ENCODE measurements at places on chromosomes 5 and 9.

DNA sequence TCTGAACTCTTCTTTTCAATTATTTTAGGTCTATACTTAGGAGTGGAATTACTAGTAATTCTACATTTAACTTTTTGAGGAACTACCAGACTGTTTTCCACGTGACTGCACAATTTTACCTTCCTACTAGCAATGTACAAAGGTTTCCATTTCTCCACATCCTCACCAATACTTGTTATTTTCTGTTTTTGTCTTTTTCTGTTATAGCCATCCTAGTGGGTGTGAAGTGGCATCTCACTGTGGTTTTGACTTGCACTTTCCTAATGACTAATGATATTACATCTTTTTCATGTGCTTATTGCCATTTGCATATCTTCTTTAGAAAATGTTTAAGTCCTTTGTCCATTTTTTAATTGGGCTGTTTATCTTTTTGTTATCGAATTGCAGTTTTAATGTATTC is 136.9 kb upstream of the EGFLAM start:
- no peak for DNase-seq

- no peak for DNase-seq
Observed at GRCh38 chr9:26247861-26248260, 569.6 kb upstream of the TUSC1 start.

- DNase-seq = no peak
Observed at GRCh38 chr9:127423476-127423933, 677 bp upstream of the ZNF79 start.

GRCh38 chr5:159768243-159768642 is 148.0 kb upstream of the ADRA1B start:
- no peak for DNase-seq

DNA sequence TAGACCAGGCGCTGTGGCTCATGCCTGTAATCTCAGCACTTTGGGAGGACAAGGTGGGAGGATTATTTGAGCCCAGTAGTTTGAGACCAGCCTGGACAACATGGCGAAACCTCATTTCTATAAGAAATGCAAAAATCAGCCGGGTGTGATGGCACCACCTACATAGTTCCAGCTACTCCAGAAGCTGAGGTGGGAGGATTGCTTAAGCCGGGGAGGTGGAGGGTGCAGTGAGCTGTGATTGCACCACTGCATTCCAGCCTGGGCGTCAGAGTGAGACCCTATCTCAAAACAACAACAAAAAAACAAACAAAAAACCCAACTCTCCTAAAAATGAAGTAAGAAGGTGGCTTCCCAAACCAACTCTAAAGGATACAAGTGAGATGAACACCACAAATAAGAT is 23.0 kb downstream of the IARS1 start:
- no peak for DNase-seq

GRCh38 chr5:135242866-135243555 is 156.0 kb downstream of the MACROH2A1 start:
- no peak for DNase-seq

DNA sequence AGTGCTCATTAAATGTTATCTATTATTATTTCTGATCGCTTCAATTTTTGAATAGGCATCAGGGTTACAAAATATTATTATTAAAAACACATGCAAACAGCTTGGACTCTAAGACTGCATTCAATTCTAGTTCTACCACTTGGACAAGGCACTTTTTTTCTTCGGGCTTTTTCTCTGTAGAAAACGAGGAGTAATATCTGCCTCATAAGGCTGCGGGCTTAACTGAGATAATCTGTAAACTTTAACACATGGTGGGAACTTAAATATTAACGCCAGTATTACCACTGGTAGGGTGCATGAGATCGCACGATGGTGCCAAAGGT is 511 bp upstream of the SPDL1 start:
- no peak for DNase-seq

GRCh38 chr9:89225587-89225986 is 47.0 kb upstream of the SHC3 start:
- DNase-seq = no peak

DNA sequence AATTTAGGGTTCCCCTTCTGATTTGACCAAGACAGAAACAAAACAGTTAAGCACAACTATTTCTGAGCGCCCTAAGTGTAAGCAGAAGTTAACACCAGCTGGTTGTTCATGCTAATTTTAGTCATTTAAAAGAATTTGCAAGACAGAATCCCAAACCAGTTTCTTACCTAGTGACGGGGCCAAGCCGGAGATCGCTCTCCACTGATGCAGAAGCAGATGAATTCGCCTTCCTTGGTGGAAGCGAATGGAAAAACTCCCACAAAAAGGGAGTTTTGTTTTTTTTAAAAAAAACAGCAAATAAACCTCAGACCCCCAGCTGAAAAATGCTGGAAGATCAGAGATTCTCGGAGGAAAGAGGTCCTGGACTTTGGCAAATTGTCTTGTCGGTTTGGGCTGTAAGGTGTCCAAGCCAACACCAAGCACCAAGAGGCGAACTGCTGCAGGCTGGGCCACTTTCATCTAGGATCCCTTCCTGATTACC is 47.4 kb upstream of the GLDC start:
- no peak for DNase-seq

- DNase-seq = no peak
Observed at GRCh38 chr9:28287455-28287854, 714.2 kb upstream of the C9orf72 start.

GRCh38 chr9:113720495-113720894 is 155.6 kb upstream of the ZNF618 start:
- no peak for DNase-seq

DNA sequence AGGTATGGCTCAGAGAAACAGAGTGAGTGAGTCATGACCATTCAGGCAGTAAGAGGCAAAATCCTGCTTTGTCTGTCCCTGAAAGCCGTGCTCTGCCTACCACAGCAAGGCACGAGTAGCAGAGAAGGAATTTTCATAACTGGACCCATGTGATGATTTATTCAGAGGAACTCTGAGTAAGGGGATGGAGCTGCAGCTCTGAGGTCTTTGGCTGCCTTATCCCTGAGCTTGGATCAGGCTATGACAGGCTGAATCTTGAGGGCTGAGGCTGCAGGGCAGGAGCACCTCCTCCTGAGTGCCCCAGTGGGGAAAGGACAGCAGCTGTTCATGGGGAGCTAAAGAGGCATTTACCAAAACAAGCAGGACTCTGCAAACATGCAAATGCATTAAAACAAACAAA is 183.4 kb downstream of the PAPPA start:
- peak; percentile 89 for DNase-seq

DNA sequence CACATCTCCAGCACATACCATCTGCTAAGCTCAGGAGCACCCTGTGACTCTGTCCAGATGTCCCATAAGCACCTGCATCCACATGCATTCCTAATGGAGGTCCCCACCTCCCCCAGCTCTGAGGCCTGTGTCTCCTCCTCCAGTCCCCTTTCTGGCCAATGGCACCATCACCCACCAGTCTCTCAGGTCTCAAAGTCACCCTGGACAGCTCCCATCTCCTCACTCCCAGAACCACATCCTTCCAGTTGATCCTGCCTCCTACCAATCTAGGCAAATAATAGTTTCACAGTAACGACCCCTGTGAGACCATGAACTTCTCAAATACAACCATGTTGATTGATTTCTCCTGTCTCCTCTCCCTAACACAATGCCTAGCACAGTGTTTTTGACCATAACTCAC is 40.1 kb downstream of the GGTA1 start:
- no peak for DNase-seq

DNA sequence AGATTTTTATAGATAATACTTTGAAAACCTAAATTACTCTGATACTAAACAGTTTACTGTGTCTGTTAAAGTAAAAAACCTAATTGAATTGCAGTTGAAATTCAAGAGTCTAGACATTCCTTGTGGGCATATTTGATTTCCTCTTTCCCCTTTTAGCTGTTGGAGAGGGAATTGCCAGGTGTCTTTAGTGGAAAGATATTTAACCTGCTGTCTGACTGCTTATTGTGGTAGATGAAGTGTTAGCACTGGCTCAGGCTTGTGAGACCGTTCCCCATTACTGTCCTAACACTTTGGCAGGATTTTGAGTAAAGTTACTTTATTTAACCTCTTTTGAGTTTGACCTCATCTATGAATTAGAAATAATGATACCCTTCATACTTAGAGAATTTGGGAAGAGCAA is 16.4 kb downstream of the MAP3K1 start:
- no peak for DNase-seq

GRCh38 chr5:151578326-151579025 is 12.7 kb downstream of the FAT2 start:
- no peak for DNase-seq

- DNase-seq = no peak
Observed at GRCh38 chr9:2154731-2155130, 139.6 kb downstream of the SMARCA2 start.

DNA sequence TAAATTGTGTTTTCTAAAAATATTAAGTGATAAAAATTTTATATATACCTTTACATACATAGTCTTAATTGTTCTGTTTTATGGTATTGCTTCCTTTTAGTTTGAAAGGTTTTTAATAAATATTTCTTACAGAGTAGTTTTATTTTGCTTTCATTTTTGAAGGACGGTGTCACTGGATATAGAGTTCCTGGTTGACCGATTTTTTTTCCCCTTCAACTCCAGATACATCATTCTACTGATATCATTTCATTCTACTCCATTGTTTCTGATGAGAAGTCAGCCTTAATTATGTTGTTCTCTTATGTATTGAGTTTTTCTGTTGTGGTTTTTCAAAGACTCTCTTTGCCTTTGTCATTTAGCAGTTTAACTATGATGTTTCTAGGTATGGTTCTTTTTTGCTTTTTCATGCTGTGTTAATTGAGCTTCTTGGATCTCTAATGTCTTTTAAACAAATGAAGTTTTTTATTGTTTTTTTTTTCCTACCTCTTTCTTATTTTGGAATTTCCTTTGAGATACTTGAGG is 30.4 kb downstream of the MTREX start:
- no peak for DNase-seq

GRCh38 chr5:65927503-65928321 is 1.3 kb downstream of the ERBIN start:
- peak; percentile 32 for DNase-seq

DNA sequence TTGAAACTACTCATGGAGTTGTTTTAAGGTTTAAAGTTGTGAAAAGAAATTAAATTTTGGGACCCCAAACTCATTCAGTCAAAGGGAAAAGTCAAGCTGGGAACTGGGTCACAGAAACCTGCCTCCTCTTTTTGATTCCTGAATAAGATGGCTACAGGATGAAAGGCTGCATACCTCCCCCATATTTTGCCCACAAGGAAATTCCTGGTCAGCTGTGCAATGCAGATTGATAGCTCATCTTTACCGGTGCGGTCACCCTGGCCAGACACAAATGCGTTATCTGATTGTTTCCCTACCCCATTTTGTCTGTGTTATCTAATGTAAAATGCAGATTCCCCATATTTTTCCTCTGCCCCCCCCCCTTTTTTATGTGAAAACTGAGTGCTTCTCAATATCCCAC is 1.3 kb downstream of the HAVCR2 start:
- peak; percentile 42 for DNase-seq

DNA sequence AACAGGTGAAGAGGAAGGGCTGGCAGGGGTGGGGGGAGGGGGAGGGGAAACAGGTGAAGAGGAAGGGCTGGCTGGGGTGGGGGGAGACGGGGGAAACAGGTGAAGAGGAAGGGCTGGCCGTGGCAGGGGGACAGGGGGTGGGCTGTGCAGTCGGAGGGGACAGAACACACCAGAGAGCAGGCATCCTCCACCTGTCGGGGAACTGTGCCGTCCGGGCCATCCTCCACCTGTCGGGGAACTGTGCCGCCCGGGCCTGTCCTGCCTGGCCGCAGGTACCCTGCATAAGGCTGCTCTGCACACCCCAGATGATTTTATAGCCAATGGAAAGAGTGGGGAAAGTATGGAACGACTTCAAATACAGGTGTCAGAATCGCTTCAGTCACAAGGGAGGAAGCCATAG is 32.5 kb upstream of the PPP1R26 start:
- no peak for DNase-seq

DNA sequence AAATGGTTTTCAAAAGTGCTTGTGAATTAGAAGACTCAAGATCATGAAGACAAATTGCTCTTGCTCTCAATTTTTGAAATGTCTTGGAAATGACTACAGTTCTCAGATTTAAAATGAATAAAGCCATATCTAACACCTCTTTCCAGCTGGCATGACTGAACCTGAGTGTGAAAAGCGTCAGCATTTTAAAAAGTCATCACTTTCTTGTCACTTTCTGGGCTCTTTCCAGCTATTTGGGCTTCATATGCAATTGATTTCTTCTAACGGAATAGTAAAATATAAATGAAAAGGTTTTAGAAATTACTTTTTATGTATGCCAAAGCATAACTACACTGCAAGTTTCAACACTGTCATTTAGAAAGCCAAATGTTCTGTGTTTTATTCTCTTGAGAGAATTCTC is 2.3 kb downstream of the GPR21 start:
- no peak for DNase-seq

DNA sequence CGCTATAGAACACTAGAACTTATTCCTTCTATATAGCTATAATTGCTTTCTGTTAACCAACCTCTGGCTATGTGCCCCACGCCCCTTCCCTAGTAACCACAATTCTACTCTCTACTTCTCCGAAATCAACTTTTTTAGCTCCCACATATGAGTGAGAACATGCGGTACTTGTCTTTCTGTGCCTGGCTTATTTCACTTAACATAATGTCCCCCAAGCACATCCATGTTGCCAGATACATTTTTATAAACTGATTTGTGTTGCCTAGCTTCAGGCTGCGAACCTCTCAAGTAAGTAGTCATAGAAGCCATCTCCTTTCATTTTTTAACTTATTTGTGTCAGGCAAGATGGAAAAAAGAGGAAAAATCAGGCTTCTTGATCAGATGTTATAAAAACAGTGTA is 249.5 kb downstream of the TMEM167A start:
- no peak for DNase-seq

DNA sequence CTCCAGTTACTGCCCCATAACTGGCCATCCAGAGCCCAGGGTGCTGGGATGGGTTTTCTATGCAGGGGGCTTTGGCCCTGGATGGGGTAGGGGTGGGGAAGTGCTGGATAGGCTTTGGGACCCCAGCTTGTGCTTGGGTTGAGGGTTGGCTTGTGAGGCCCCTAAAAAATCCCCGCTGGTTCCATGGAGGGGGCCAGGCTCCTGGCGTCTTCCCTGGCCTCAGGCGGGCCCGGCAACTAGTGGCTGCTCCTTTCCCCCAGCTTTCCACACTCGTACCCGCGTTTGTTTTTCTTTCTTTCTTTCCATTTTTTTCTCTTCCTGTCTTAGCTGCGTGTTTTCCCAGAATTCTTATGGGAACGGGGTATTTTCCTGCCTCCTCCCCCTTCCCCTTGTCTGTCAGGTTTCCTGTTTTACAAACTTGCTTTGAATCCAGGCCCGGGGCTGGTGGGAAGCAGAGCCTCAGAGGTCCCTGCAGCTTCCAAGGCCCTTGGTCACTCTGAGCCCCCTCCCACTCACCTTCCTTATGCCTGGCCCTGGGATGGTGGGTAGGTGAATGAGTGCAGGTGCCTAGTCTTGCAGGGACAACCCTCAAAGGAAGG is 40.2 kb downstream of the RGS3 start:
- DNase-seq = no peak

DNA sequence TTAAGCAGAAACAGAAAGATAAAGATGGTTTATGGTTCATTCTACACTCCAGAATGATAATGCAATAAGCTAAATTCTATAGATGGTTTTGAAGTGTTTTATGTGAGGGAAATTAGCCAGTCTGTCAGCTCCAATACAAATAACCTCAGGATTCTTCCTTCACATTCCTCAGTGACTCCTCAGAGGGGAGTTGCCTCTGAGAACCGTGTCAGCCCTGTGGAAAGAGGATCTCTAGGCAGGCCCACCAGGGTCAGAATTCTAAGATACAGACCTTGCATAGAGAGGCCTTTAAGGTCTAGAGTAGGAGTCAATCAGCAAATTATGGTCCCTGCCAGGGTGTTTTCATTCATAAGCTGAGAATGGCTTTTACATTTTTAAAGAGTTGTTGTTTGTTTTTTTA is 26.6 kb downstream of the RUSC2 start:
- DNase-seq = peak; percentile 78

All from RCC 7860 (cell line).